ENCODE measurements at places on chromosomes 13 and 19.
A peak's percentile ranks its signal among the peaks of the same experiment; 100 is the strongest.

GRCh38 chr13:60012488-60012887, 151.2 kb downstream of the DIAPH3 start:
- DNase-seq: no peak

GRCh38 chr19:19170053-19170872, at the start of gene MEF2B:
MEF2B (minus strand) TSS chr19:19170263; CDS start chr19:19150735, 19,528 bp downstream.
- DNase-seq: peak; percentile 64

DNA sequence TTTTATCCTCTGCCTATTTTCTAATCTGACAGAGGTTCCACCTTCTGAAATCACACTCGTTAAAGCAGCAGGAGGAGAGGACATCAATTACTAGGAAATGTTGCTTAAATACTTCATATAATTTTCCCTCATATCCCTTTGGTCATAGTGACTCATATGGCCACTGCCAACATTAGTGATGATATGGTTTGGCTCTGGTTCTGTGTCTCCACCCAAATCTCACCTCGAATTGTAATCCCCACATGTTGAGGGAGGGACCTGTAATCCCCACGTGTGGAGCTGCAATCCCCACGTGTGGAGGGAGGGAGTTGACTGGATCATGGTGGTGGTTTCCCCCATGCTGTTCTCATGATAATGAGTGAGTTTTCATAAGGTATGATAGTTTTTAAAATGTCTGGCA, 618.4 kb upstream of the SLITRK5 start:
- no peak for DNase-seq

- DNase-seq: no peak
Observed at GRCh38 chr13:36512771-36513170, 80.5 kb downstream of the CCNA1 start.

DNA sequence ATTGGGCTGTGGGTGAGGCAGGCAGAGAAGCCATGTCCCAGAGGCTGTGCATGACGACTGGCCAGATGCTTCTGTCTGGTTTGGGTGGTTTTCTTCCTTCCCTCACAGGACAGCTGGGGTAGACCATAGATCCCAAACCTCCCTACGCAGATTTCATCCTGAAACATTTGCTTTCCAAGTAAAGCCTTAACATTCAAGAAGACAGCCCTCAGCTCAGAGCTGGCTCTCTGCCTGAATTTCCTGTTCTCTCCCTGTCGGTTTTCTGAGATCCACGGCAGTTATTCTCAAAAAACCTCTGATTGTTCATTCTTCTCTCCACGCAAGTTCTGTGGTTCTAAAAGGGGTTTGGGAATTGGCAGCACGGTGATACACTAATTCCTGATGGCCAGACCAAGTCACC, 25.3 kb downstream of the UQCRFS1 start:
- DNase-seq: no peak

DNA sequence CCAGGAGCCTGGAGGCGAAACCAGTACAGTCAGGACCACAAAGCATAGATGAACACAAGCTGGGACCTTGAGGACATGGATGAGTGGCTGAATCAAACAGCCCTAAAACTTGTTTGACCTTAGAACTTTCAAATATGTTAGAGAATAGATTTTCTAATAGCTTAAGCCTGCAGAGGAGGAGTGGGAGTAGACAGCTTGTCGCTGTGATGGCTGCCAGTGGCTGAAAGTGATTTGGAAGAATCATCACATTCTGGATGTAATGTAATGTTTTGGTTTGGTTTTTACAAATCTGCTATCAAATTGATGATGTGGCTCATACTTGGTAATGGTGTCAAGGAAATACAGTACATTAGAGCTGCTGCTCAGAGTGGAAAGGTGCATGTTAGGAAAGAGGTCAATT, 12.0 kb downstream of the IGFL3 start:
- no peak for DNase-seq

GRCh38 chr19:1765232-1765903, 12.1 kb downstream of the ONECUT3 start:
- DNase-seq: no peak

GRCh38 chr19:15727724-15728123, at the start of gene OR10H2:
OR10H2 (plus strand) TSS chr19:15728024; CDS start chr19:15728044, 20 bp downstream.
- no peak for DNase-seq

GRCh38 chr19:32928806-32929205, 43.0 kb downstream of the CEP89 start:
- no peak for DNase-seq

- no peak for DNase-seq
Observed at GRCh38 chr19:40588110-40588854, 11.6 kb downstream of the SHKBP1 start.

DNA sequence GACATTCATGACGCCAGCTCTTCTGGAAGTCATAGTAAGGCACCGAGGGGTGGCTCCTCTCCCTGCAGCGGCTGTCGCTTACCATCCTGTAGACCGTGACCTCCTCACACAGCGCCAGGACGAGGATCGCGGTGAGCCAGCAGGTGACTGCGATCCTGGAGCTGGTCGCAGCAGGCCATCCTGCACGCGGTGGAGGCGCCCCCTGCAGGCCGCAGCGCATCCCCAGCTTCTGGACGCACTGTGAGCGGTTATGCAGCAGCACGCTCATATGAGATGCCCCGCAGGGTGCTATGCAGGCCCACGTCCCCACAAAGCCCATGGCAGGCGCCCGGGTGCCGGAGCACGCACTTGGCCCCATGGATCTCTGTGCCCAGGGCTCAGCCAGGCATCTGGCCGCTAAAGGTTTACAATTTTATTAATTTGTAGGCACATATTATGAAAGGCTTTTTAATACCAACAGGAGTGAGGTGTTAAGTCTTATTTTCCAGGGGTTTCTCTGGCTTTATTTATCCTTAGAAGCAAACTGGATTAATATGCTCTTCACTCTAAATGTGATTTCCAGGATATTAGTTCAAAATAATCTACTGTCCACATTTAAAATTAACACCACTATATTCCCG, 35.6 kb upstream of the PSPC1 start:
- peak; percentile 3 for DNase-seq

- no peak for DNase-seq
Observed at GRCh38 chr13:68708336-68708908, 1399.2 kb upstream of the ATXN8OS start.

DNA sequence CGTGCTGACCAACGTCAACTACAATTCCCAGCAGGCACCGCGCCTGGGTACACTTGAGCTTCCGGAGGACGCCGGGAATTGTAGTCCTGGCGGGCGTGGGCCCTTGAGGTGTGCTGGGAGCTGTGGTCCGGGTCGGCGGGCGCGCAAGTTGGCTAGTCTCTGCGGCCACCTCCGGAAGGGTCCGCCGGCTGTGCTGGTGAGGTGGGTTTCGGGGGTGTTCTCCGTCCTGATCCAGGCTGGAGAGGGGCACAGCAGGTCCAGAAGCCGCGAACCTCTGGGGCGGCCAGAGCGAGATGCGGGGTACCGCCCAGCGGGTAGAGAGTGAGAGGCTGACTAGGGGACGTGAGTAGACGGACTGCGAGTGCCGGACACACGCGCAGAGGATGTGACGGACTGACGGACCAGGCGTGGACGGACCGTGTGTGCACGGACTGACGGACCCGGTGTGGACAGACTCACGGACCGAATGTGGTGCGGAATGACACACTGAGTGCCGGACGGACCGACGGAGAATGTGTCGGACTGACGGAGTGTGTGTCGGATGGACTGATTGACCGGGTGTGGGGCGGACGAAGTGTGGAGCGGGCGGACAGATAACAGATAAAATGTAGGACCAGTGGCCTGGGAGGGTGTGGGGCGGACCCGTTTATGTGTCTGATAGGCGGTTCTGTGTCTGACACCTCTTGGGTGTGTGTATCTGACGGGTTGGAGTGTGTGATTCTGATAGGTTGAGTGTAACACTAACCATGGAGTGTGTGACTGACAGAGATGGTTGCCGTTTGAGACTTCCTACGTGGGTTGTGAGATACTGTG, at the start of gene ZSCAN22:
ZSCAN22 (plus strand) TSS at position 81 of the 813 bp plus-strand sequence. CDS start 7,809 bp downstream, outside the sequence.
- peak; percentile 78 for DNase-seq

- no peak for DNase-seq
Observed at GRCh38 chr13:32136061-32136460, 104.5 kb downstream of the FRY start.

- no peak for DNase-seq
Observed at GRCh38 chr19:10826231-10826630, 9.8 kb downstream of the TMED1 start.

- no peak for DNase-seq
Observed at GRCh38 chr13:103759361-103759760, 693.1 kb upstream of the SLC10A2 start.

GRCh38 chr19:46080561-46080960, 39.8 kb upstream of the IGFL4 start:
- DNase-seq: no peak

GRCh38 chr13:109971456-109972090, 185.2 kb upstream of the IRS2 start:
- no peak for DNase-seq

GRCh38 chr19:34501339-34502320, 20.1 kb downstream of the WTIP start:
- peak; percentile 72 for DNase-seq

- DNase-seq: no peak
Observed at GRCh38 chr19:4598712-4599111, 39.2 kb upstream of the SEMA6B start.

DNA sequence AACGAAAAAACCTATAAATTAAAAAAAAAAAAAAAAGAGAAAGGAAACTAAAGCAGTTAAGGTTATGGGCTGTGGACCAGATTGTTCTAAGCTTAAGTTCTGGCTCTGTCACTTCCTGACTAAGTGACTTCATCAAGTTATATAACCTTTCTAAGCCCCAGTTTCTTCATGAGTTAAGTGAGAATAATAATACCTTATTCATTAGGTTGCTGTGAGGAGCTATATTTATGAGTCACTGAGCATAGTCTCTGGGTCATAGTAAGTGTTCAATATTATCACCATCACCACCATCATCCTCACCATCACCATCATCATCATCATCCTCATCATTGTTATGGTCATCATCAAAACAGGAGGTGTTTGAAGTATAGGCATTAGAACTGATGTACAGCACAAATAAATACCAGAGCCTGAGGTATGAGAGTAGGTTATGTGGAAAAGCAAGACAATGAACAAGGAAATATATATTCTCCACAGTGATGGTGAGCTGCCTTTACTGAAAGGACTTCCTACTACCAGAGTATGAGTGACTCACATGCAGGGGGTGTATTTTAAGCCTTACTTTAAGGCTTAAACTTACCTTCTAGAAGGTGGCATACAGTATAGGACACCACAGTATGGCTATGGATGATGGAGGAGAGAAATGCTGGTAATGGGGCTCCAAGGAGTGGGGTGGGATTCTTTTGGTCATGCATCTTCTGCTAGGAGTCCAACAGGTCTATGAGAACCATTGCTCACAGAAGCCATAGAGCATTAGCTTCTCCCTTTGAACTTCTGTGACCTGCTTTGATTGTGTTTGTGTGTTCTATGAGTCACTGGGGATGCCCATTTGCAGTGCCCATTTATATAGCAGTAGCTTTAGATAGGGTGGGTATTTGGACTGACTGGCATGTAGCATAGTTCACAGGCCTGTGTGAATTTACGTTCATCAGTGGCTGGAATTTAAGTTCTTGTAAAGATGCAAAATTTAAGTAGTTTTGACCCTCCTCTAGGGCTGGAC, 104.4 kb downstream of the KLF5 start:
- no peak for DNase-seq

- no peak for DNase-seq
Observed at GRCh38 chr13:48296528-48296927, 7.0 kb upstream of the RB1 start.

GRCh38 chr13:21005193-21005592, 56.2 kb downstream of the LATS2 start:
- DNase-seq: no peak

DNA sequence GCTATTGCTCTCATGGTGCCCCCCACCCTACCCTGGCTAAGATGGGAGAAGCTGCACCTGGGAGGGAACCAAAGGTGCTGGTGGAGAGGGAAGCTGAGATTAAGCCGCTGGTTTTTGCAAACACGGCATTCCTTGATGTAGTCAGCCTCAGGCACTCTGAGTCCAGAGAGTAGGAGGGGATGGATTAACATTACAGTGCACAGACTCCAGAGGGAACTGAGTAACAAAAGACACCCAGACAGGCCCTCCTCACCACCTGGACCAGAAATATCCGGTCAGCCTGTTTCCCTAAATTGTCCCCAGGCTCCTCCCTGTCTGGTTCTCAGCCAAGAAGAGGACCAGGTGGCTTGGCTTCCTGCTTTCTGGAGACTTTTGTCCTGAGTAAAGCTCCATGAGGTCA, 28.9 kb upstream of the PABPC3 start:
- no peak for DNase-seq

- no peak for DNase-seq
Observed at GRCh38 chr13:73411067-73411809, 352.4 kb downstream of the KLF5 start.

DNA sequence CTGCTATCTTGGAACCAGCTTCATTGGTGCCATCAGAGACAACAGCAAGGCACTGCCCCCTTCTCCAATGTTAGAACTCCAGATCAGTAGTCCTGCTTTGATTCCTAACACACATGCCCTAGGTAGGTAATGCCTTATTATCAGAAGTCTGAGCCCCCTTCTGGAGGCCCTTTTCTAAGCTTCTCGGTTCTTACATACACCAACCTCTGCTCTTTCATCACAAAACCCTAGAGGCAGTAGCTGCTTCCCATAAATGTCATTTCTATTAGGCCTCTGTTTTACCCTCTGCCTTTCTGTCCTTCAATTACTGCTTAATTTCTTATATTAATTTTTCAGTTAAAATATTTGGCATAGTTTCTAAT, 65.3 kb upstream of the KLHL1 start:
- no peak for DNase-seq

DNA sequence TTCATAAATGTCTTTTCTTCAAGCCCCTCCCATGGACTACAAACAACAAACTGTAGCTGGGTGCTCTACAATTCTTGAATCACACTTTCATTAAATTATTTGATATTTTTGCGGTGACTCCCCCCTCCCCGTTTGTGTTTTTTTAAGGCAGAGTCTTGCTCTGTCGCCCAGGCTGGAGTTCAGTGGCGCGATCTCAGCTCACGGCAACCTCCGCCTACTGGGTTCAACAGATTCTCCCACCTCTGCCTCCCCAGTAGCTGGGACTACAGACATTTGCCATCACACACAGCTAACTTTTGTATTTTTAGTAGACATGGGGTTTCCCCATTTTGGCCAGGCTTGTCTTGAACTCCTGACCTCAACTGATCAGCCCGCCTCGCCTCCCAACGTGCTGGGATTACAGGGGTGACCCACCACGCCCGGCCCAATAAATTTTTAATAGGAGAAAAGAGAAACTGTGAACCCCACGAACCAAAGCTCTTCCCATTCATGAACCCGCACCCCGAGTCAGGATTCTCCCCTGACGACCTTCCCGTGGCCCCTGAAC, 703 bp downstream of the ZNF506 start:
- no peak for DNase-seq

DNA sequence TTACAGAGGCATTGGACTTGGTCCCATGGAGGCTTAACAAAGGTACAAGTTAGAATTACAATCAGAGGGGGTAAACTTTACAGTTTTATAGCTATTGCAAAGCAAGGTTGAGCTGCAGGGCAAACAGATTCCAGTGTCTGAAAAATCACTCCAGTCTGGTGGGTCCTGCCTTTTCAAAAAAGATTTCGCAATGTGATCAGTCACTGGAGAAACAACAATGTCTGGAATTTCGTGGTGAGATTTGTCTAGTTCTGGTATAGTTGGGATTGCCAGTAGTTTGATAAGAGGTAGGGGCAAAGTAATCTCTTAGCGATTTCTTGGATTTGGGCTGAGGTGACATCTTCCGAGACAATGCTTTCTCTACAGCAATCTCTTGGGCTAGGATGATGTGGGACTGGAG, 1198.2 kb upstream of the PCDH9 start:
- no peak for DNase-seq

- no peak for DNase-seq
Observed at GRCh38 chr19:50640368-50640767, 687 bp upstream of the SYT3 start.
